ENCODE measurements at places on chromosomes 1 and 21. TPM values are rescaled to one million over a fixed set of nuclear protein-coding genes. Genes with fewer than 3 reads are reported as not detected.

Gene S100A16
- 111 TPM for polyA plus RNA-seq

DNA sequence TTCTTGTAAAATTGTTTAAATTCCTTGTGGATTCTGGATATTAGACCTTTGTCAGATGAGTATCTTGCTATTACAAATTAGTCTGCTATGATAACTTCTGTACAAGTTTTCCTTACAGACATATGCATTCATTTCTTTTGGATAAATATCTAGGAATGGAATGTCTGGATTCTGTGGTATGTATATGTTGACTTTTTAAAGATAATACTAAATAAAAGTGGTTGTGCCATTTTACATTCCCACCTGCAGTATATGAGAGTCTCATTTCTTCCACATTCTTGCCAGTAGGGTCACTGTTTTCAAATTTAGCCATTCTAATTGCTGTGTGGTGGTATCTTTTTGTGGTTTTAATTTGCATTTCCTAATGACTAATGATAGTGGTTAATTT is 53.9 kb downstream of the SYDE2 start:
- no peak for DNase-seq

DNA sequence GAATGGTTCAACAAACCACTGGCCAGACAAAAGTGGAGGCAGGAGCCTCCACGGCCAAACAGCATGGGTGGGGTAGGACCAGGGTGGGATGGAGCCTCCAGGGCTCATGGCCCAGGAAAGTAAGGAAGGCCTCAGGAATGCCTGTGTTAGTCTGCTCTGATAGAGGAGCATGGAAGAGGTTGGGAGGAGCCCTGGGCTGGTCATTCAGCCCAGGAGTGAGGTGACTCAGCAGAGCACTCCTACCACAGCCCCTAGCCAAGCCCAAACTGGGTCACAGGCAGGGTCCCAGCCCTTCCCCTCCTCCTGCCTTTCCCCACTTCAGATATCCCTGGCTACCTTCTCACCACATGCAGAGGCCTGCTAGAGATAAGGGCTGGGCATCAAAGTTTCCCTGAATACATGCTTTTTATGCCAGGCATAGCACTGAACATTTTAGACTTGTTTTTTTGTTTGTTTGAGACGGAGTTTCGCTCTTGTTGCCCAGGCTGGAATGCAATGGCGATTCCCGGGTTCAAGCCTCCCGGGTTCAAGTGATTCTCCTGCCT is 3.1 kb upstream of the SHISA4 start:
- DNase-seq = no peak

Gene LY9
- polyA plus RNA-seq = 0.08 TPM

Gene LAMTOR2
- polyA plus RNA-seq = 50.1 TPM

Gene LEFTY1
- 2.8 TPM for polyA plus RNA-seq

DNA sequence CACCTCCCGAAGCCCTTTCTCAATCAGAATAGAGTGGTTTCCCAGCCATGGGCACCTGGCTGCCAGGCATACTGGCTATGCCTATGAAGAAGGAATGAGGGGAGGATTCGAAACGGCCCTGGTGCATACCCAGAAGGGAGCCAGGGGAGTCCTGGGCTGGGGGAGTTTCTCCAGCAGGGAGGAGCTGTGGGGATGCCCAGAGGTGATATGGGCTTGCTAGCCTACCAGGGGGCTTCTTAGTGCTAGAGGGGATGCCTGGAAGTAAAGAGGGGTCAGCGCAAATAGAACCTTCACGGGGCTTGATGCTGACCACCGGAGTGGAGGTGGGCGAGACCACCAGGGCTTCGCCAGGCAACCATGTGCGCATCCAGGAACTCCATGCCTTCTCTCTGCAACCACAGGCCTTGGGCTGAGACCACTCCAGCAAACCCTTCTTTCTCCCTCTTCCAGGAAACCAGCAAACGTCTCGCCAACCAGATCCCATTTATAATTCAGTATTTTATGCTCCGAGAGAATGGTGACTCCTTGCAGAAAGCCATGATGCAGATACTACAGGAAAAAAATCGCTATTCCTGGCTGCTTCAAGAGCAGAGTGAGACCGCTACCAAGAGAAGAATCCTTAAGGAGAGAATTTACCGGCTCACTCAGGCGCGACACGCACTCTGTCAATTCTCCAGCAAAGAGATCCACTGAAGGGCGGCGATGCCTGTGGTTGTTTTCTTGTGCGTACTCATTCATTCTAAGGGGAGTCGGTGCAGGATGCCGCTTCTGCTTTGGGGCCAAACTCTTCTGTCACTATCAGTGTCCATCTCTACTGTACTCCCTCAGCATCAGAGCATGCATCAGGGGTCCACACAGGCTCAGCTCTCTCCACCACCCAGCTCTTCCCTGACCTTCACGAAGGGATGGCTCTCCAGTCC is 18.2 kb upstream of the MX1 start:
- no peak for DNase-seq

GRCh38 chr1:243440406-243440805 is 184.6 kb downstream of the SDCCAG8 start:
- DNase-seq = no peak

Gene OR10R2
- polyA plus RNA-seq = not detected

DNA sequence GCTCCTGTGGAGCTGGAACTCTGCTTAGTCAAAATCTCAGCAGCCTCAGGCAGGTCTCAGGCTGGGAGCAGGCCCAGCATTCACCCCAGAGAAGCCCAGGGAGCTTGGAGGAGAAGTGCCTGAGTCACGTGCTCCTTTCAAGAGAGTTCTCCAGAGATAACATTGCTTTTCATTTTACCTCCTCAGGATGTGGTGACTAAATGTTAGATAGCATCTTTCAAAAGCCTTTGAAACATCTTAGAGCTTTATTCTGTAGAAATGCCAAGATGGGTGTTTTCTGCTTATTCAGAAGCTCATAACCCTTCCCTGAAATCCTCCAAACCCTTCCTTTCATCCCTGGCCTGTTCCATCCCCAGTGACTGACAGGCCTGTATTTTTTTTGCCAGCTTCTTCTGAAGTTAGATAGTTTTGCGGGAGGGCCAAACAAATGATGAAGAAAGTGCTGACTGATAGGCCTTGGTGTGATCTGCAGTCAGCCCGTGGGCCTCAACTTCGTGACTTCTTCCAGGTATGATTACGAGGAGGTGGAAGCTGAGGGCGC is 58.0 kb downstream of the PGM1 start:
- no peak for DNase-seq

Gene CELSR2
- polyA plus RNA-seq = 29.8 TPM

- no peak for DNase-seq
These were observed 1013.9 kb downstream of the KCNT2 start for GRCh38 chr1:195594322-195594721.

- no peak for DNase-seq
These were observed 28.4 kb downstream of the CHML start for GRCh38 chr1:241611736-241612135.

- no peak for DNase-seq
These were observed 23.0 kb upstream of the GUCA2B start for GRCh38 chr1:42130061-42130660.

DNA sequence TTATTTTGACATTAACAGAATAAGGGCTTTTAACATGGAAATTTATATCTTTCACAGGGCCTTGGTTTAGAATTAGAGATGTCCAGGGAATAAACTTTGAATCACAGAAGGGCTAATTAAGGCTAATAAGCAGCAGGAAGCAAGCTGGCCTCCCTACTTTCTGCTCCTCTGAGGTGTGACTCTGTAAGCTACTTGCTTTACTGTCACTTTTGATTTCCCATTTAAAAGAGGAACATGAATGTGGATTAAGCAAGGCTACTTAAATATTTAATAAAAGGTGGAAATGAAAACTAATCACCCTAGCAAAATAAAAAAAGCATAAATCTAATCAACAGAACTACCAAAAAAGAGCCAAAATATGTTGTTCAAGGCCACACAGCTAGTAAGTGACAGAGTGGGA is 28.9 kb upstream of the CD5L start:
- no peak for DNase-seq

Gene RPE65
- polyA plus RNA-seq = 0.19 TPM

Gene SYT6
- polyA plus RNA-seq = 1.5 TPM

Gene FAM151A
- 24.6 TPM for polyA plus RNA-seq

DNA sequence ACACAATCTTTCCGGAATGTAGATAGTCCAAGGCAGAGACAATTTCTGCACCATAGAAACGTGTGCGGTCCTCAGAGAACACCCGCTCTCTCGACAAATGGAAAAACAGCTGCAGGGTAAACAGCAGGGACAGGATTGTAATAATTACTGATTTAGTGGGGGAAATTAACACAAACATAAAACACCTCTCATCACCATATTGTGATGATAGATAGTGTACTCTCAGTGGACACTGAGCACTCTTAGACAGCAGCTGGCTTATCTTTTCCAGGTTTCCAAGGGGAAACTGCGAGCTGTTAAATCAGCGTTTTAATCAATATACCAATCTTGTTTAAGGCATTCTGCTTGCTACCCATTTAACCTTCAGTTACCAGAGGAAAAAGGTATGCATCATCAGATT is 277.1 kb downstream of the AKT3 start:
- no peak for DNase-seq

Gene DNAJC11
- 60.0 TPM for polyA plus RNA-seq

GRCh38 chr1:31943546-31944184 is 5.5 kb upstream of the PTP4A2 start:
- no peak for DNase-seq

Gene TAS1R1
- not detected for polyA plus RNA-seq

GRCh38 chr1:19036041-19036812 is 79.8 kb upstream of the IFFO2 start:
- no peak for DNase-seq

GRCh38 chr1:172578586-172578985 is 45.6 kb downstream of the SUCO start:
- DNase-seq = no peak

Gene ATP6V1G3
- 5.8 TPM for polyA plus RNA-seq

DNA sequence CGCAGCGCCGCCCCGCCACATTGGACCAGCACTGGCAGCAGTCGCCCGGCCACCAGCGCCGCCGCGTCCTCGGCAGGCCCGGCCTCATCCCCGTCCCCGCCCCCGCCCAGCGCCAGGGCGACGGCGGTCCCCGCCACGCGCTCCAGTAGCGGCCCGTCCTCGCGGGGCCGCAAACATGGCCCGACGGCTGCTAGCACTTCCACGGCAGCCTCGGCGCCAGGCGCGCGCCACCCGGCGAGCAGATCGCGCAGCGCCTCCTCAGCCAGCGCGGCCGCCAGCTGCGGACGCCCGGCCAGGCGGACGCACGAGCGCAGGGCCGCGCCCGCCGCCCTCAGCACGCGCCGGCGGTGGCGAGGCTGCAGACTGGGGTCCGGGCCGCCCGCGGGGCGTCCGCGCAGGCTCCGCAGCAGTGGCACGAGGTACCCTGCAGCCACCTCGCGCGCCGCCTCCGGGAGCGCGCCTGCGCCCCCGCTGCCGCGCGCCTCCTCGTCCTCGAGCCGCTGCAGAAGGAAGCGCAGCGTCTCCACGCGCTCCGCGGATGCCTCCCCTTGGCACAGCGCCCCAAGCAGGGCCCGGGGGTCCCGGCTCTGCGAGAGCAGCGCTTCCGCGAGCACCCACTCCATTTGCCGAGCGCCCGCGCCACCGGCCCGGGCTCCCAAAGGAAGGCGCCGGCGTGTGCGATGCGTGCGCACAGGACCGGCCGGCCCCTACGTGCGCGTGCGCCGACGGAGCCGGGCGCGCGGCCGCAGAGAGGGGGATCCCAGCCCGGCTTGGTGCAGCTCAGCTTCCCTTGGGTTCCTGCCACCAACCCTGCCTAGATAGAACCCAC is at the start of gene TARBP1:
Gene TARBP1 (minus strand): TSS at position 699 of the 829 bp plus-strand sequence. CDS start 76 bp downstream, at position 623.
- peak; percentile 75 for DNase-seq

Gene MX2
- 2.1 TPM for polyA plus RNA-seq

Gene MTARC1
- 23.6 TPM for polyA plus RNA-seq

Gene KRTAP20-4
- not detected for polyA plus RNA-seq

Gene FMO3
- polyA plus RNA-seq = 0.10 TPM

Gene TMCO4
- polyA plus RNA-seq = 18.7 TPM

DNA sequence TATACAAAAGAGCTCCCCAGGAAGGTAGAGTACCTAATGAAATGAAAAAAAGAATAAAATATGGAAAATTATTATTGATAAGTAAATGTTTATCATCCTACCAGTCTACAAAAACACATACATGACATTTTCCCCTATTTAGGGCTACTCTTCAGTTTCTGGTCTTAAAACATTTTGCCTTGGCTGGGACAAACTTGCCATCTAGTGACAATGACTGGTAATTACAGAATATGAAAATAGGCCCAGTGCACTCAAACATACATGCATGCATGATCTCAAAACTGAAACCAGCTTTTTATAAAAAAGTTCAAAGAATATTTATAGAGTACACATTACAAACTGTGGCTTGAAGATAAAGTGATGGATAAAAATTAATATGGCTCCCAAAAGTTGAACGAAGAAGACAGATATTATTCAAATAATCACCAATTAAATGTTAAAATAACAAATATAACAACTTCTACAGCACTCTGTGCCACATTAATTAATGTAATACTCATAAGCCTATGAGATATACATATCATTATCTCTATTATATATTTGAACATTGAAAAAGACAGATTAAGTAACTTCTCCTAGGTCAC is 10.5 kb upstream of the RNPC3 start:
- no peak for DNase-seq

GRCh38 chr1:34479731-34480130 is 275.1 kb upstream of the GJB5 start:
- no peak for DNase-seq

Gene PRAMEF5
- not detected for polyA plus RNA-seq

- DNase-seq = no peak
These were observed 95.3 kb downstream of the COP1 start for GRCh38 chr1:176111835-176112234.

Gene CDCA8
- 17.6 TPM for polyA plus RNA-seq

Gene PRKACB
- 66.5 TPM for polyA plus RNA-seq

Gene NEGR1
- 3.5 TPM for polyA plus RNA-seq

Gene DMBX1
- 0.01 TPM for polyA plus RNA-seq

GRCh38 chr1:218388591-218388990 is 43.5 kb downstream of the TGFB2 start:
- DNase-seq = no peak

DNA sequence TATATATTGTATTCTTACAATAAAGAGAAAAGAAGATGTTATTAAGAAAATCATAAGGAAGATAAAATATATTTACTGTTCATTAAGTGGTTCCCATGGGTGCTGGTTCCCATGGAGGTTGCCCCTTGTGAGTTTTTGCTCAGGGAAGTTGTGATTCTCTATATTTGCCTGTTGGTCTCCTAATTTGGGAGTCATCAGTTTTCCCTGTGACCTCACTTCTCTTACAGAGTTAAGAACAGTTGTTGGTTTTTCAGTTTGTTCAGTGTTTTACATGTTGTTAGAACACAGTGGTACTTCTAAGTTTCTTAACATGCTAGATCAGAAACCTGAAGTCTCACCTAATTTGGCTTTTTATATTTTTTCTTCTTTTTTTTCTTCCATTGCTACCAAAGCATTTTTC is 109.2 kb downstream of the OSBPL9 start:
- DNase-seq = no peak

- no peak for DNase-seq
These were observed 603.5 kb upstream of the NEGR1 start for GRCh38 chr1:72885841-72886240.

GRCh38 chr1:66368261-66368660 is 165.7 kb upstream of the SGIP1 start:
- no peak for DNase-seq

All from right renal pelvis (tissue), 4 donors.